Mucosa of descending colon (tissue), 3 donors: ENCODE measurements at places on chromosomes 2 and 18. TPM values are rescaled to one million over a fixed set of nuclear protein-coding genes. Genes with fewer than 3 reads are reported as not detected.
A peak's percentile ranks its signal among the peaks of the same experiment; 100 is the strongest.

GRCh38 chr2:223944703-223945531 is at the start of gene WDFY1:
WDFY1 (minus strand) TSS chr2:223945335; CDS start chr2:223945284, 51 bp downstream.
- DNase-seq = peak; percentile 89

- no peak for DNase-seq
These were observed 94.1 kb downstream of the WDSUB1 start for GRCh38 chr2:159192371-159192918.

DNA sequence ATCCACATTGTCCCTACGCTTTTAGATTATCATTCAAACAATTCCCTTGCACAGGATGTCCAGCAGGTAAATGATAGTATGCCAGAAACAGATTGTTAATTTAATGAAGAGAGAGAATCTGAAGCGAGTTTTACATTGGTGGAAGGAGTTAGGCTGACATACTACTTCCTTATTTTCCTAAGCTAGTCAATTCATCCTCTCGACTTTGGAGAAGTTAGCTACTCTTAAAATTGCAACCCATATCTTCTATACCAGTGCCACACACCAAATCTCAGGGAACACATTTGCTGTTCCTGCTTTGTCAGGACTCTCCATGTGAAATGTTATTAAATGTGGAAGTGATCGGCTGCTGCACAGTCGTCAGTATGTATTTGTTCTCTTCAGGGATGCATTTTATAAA is 249.2 kb downstream of the NAPG start:
- DNase-seq = no peak

- no peak for DNase-seq
These were observed 19.1 kb downstream of the HDAC4 start for GRCh38 chr2:239381709-239382134.

DNA sequence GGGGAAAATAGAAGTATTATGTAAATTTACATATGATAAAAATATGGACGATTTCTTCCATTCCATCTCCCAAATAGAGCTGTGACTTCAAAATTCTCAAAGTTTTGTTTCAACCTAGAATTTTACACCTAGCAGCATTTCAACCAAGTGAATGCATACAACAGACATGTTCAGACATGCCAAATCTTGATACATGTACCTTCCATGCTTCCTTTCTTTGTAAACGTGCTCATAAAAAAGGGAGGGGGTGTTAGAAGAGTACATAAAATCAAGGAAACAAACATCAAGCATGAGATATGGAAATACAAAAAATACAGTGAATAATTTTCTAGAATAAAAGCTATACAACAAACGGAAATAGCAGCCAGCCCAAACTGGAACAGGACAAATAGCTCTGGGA is 974.2 kb downstream of the ERBB4 start:
- DNase-seq = no peak

DNA sequence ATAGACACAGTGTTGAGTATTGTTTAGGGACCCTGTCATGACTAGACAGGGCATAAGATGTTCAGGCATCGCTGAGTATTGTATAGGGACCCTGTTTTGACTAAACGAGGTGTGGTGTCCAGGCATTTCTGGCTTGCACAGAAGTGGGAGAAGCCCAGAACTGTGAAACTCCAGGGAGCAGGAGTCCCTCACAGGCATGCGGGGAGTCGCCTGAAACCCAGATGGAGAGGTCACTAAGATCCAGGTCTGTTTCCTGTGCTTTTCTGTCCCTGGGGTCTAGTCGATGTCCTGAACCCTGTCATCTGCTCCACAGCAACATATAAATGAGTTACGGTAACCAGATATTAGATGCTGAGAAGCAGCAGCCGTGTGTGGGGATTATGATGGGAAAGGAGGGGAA is 469.0 kb upstream of the SALL3 start:
- no peak for DNase-seq

DNA sequence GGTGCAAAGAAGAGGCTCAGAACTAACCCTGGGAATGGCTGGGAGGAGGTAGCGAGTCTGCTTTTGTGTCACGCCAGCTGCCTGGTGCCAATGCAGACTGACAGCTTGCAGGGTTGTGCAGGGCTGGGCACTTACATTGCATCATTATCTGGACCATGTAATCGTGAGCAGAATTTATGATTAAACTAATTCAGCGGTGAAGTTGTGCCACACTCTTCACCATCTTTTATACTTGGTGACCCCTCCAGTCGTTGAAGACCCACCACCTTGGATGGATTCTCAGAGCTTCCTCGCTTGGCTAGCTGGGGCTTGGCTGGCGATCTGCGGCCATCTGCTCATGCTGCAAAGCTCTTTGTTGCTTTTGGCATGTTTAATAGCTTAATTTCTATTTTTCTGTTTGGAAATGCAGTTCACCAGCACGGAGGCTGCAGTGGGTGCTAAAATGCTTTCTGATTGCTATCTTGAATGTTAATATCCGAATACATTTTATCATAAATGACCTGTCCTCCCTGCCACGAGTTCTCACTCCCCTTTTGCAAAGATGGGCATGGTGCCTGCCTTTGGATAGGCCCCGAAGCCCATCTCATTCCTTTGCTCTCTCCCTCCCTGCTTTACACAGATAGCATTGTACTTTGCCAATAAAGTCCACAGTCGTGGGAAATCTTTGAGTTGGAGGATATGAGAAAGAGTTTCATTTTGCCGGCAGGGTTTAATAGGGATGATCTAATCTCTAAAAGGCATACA is 188.2 kb downstream of the PRKCE start:
- DNase-seq = no peak

DNA sequence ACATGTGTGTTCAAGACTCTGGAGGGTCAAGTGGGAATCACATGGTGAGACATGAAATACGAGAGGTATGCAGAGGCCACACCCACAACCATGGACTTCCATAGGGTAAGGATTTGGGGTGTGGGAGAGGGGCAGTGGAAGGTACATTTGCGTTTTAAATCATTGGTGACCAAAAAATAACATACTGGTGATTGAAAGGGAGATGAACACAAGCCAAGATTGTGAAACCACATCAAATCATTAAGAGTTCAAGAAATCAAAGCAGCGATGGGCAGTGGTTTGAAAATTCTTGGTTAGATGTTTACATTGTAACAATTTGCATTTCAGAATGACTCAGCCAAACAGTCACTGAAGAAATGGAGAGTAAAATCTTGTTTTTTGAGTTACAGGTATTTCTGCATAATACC is 1.9 kb upstream of the CABYR start:
- no peak for DNase-seq

- no peak for DNase-seq
These were observed 20.6 kb upstream of the ZNF804A start for GRCh38 chr2:184577743-184578142.

DNA sequence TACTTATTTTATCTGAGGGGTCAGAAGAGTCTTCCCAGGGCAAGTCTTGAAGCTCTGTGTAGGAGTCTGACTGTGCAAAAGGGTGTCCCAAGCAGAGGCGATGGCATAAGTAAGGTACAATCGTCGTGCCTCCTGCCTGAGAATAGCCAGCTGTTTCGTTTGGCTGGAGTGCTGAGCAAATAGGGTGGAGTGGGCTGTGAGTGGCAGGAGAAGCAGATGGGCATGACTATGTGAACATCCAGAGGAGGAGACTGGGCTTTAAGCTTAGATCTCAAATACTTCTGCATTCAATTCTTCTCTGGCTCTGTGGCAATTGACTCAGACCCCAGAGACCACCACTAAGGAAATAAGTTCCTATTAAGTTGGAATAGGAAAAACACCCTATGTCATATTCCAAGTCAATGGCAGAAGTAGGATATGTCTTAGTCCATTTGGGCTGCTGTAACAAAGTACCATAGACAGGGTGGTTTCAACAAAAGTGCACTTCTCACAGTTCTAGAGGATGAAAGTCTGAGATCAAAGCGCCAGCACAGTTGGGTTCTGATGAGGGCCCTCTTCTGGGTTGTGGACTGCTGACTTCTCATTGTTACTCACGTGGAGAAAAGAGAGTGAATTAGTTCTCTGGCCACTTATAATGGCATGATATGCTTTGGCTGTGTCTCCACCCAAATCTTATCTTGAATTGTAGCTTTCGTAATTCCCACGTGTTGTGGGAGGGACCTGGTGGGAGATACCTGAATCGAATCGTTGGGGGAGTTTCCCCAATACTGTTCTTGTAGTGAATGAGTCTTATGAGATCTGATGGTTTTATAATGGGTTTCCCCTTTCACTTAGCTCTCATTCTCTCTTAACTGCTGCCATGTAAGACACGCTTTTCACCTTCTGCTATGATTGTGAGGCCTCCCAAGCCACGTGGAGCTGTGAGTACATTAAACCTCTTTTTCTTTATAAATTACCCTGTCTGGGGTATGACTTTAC is 120.2 kb downstream of the LPIN1 start:
- no peak for DNase-seq

DNA sequence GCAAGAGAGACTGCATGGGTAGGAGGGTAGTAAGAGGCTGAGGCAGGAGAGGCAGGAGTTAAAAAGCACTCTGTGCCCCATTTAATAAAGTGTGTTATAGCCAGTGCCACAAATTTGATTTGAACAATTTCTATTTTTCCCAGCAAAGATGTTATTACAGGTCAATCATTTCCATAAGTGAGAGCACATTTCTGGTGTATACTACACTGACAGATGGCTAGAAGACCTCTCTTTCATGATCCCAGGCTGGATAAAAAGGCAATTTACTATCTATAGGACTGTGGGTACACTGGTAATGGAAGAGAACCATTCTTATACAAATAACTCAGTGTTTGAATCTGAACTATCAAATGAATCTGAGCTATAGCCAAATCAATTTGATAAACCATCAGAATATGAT is 176.2 kb downstream of the FSHR start:
- no peak for DNase-seq

- DNase-seq = peak; percentile 75
These were observed 195.4 kb downstream of the FAM210A start for GRCh38 chr18:13530879-13531387.

DNA sequence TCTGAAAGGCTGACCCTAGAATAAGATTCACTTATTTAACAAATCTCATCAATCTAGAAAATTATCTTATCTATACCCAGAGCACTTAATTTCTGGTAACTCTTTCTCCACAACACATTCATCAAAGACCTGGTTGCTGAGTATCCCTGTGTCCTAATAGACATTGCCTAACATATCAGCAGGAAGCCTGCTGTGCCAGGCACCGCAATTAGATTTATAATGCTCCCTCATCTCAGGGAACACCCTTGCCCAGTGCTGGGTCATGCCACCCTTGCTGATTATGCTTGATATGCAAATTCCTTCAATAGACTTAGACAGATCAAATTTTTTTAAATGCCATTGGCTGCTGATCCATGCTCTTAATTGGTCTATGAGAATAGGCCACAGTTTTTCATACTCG is 3.8 kb downstream of the DSG1 start:
- no peak for DNase-seq

DNA sequence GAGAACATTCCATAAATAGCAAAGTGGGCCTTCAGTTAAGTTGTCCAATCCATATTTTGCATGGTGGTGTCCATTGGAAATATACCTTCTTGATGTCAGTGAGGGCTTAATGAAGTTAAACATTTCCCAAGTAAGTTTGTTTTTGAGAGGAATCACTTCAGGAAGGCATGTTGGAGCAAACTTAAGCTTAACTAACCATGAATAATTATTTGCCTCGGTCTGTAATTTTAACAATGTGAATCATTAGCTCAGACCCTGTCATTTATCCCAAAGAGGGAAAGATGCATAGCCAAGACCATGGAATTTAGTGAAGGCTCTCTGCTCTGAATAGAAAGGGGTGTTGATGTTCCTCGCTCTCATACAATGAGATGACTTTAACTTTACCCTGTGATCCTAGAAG is 47.4 kb downstream of the SPATS2L start:
- no peak for DNase-seq

GRCh38 chr2:234305846-234306245 is 191.0 kb downstream of the ARL4C start:
- DNase-seq = no peak

GRCh38 chr2:201937343-201937742 is 96.3 kb upstream of the FZD7 start:
- DNase-seq = no peak

DNA sequence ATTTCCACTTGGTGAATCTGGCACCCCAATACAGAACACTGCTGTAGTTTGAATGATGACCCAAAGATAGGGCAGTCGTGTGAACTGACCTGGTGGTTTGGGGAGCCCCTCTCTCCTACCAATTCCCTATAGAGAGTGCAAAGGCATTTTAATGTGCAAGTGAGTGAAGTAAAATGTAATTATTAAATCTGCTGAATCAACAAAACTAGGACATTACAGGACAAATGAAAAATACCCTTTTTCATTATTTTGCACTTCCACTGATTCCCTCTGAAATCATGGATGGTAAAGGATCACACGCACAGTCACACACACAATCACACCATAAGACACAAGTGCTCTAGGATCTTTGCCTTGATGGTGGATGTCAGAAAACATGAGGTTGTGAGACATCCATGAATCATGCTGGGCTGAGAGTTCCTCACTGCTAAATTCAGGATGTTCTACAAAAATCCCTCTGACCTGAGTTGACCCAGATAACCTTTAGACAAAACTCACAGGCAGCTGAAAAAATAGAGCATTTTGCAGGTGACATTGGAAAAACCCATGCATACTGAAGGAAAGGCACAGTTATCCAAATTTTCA is 197.4 kb downstream of the FBXO15 start:
- no peak for DNase-seq

DNA sequence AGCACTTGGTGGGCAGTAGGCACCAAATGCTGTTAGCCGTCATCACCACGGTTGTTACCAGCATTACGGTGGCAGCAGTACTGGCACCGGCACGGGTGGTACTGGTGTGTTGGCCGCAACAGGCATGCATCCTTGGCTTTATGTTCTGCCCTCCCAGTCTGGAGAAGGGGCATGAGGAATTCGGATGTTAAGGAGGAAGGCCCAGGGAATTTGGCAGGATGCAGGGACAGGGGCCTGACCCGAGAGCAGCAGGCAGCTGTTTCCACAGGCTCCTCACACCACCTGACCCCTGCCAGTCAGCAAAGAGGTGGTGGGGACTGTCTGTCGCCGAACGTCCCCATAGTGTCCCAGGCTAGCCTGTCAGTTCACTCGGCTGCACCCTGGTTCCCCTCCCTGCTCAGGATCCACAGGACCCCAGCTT is 79.0 kb downstream of the EDAR start:
- DNase-seq = no peak

GRCh38 chr2:96679848-96680247 is 37.3 kb downstream of the FER1L5 start:
- no peak for DNase-seq

DNA sequence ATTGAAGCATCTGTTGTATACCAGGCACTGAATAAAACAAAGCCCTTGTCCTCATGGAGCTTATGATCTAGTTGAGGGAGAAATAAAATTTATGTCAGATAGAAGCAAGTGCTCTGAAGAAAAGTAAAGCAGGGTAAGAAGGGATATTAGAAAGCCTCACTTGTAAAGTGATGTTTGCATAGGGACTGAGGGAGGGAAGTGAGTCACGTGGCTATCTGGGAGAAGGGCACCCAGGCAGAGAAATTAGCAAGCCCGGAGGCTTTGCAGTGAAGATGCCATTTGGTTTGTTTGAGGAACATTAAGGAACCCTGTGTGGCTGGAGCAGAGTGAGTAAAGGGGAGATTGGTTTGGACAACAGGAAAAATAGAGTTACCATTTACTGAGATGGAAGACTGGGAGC is 52.1 kb downstream of the RBBP8 start:
- no peak for DNase-seq

ZNF396 gene
- total RNA-seq = 2.7 TPM

SUCLG1 gene
- 130 TPM for total RNA-seq

DLX1 gene
- 0.14 TPM for total RNA-seq

GREB1 gene
- 1.4 TPM for total RNA-seq

PTMA gene
- total RNA-seq = 963 TPM

ABCB11 gene
- total RNA-seq = 1.2 TPM

COL4A4 gene
- total RNA-seq = 1.1 TPM

STARD7 gene
- total RNA-seq = 118 TPM

ARHGAP25 gene
- 8.8 TPM for total RNA-seq

LCT gene
- total RNA-seq = 0.09 TPM

CNGA3 gene
- total RNA-seq = 0.20 TPM
